Kidney epithelial cell (primary cell): ENCODE measurements at places on chromosomes 11 and 22. TPM values are rescaled to one million over a fixed set of nuclear protein-coding genes. Genes with fewer than 3 reads are reported as not detected.

DNA sequence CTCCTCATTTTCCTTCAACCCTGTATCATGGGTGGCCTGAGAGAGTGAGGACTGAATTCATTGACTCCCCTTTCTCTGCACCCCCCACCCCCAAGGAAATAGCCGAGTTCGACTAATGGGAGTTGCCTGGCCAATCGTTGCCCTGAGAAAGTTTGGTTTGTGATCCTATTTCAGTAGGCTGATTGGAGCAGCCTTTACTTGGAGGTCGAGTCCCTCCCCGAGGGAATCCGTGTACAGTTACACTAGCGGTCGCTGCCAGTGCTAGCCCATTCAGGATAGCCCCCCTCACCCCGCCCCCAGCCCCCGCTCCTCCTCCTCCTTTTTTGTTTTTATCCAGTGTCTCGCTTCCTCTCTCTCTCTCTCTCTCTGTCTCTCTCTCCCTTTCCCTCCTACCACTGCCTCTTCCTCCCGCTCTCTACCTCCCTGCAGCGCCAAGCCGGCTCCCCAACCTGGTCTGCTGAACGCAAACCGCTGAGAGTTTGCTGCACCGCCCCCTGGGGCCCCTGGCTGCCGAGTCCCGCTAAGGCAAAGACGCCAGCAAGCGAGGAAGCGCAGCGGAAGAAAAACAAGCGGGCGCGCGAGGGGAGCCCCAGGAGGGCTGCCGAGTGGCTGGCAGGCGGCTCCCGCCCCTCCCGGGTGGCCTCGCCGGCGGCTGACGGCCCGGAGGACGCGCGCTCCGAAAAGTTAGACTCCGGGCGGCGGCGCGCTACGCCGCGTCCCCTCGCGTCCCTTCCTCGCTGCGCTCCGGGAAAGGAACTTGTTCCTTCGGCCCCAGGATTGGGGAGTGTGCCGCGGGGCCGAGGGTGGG lies at the start of gene GRAMD1B:
Gene GRAMD1B, plus strand, starts transcription at position 357 of the 808 bp plus-strand sequence. CDS start 524 bp downstream, outside the sequence.
- no peak for DNase-seq

- no peak for DNase-seq
Observed at GRCh38 chr11:108468478-108468864, 1.1 kb upstream of the C11orf65 start.

- DNase-seq: no peak
Observed at GRCh38 chr11:127056338-127056971, 55.9 kb upstream of the KIRREL3 start.

- DNase-seq: no peak
Observed at GRCh38 chr22:42937164-42937843, 77.6 kb downstream of the PACSIN2 start.

DNA sequence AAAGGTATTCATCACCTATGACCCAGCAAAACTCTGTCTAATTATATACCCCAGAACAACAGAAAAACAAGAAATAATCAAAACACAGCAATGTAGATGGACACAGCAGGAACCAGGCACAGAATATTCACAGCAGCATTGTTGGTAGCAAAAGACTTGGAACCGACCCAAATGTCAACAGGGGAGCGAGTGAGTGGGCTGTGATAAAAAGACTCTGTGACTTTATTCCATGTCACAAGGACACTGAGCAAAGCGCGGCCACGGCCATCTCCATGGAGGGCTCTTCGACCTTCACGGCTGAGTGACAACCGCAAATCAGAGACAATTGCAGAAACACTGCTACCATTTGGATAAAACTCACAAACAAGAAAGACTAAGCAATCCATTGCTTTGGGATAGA lies 1373.1 kb downstream of the TBC1D22A start:
- DNase-seq: no peak

DNA sequence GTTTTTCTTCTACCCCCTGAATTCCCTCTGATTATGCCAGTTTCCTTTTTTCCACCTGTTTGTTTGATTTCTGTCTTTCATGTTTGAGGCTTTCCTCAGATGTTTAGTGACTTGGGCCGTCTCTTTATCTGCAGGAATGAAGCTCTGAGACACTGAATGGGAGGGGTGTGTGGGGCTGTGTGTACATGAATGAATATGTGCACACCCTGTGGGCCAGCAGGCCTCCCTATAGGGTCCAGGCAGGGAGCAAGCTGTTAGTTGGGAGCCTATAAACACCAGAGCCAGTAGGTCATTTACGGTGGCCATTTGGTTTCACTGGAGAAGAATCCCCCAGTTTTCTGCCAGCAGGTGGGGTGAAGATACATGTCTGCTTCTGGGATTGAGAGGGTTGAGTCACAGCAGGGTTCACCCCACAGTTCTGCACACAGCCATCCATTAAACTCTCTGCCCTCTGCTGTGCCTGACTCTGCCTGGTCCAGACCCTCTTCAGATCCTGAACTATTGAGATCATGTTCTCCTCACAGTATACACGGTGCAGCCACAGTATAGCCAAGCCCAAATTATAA lies 34.8 kb downstream of the BARX2 start:
- DNase-seq: no peak

DNA sequence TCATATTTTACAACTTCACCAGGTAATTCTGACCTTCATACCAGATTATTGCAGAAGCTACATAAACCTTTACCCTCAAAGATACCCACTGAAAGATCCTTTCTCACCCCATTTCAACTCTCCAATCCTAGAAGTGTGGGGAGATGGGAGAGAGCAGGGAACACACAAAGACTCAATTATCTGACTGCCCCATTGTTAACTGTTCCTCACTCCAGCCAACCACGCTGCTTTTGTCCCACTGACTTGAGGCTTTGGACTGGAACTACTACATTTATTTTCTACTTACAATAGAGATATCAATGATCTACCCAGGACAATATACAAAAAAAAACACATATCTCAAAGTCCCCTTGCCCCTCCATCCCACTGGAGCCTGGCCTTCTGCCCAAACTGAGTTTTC lies 44.7 kb upstream of the SLN start:
- no peak for DNase-seq

GRCh38 chr11:120108154-120108784 lies 29.6 kb downstream of the TRIM29 start:
- DNase-seq: no peak

DNA sequence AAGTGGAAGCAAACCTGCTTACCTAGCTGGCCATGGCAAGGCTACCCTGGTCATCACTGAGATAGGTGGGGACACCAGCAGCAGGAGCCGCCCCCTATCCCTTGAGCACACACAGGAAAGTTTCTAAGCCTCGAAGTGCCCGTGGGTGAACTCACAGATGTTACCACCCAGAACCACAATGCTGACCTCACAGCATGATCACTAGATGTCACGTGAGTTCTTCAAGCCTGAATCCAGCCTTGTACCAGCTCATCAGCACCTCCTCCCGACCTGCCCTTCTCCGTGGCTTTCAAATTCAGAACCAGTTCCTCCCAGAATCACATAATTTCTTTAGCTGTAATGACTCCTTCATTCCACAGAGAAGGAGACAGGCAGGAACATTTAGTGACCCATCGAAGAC lies 24.7 kb upstream of the TIMP3 start:
- DNase-seq: no peak

- no peak for DNase-seq
Observed at GRCh38 chr11:57251491-57252104, 14.5 kb upstream of the APLNR start.

DNA sequence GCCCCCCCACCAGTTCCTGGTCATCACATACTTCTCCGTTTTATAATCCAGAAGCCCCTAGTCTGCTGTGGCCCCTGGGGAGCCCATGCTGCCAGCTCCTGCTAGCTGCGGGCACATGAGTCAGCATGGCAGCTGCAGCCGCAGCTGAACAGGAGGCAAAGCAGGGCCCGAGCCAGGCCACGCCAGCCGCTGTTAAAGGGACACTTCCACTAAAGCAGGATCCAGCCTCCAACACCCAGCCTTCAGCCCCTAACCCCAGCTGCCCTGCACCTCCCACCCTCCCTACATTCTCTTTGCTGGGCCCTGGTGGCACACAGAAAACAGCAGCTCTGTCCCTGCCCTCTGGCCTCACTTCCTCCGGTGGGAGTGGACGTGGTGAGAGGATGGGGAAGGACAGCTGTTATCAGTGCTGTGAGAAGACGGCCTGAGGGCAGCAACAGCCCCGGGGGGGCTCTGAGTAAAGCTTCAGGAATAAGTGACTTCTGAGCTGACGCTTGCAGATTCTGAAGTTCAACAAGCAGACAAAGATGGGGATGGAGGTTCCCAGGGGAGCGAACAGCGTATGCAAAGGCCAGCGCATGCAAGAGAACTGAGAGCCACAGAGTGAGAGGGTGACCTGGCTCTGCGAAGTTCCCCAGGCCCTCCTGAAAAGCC lies 688 bp upstream of the LRRC74B start:
- DNase-seq: no peak

- no peak for DNase-seq
Observed at GRCh38 chr11:72672597-72673238, 1.5 kb downstream of the PDE2A start.

DNA sequence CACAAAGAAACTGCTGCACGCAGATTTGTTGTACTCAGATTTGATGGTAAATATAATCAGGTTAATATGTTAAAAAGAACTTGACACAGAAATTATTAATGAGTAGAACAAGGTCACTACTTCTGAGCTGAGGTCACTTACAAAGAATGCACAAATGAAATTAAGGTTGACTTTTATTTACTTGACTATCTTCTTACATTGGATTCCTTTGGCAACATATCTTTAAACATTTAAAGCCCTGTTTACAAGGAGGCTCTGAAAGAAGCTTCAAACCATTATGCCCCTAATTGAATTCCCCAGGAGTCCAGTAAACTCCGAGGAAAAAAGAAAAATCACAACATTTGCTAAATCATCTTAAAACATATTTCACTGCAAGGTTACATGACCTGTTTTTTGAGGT lies 245.5 kb downstream of the SOX6 start:
- DNase-seq: no peak

DNA sequence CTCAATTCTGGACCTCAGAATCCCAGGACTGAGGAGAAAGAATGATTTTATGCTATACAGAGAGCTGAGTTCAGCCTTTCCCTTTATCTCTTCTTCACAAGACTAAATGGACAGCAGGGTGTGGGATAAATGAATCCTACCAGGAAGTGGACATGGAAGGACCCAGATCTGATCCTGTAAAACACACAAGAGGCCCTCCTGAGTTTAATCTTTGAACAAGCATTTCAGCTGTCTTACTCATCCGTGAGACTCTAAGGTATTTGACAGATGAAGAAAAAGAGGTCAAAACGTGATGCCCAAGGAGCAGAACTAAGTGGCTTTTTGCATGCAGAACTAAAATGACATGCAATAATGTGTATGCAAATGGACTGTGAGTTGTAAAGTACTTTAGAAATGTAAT lies 511.3 kb downstream of the DLG2 start:
- no peak for DNase-seq

DNA sequence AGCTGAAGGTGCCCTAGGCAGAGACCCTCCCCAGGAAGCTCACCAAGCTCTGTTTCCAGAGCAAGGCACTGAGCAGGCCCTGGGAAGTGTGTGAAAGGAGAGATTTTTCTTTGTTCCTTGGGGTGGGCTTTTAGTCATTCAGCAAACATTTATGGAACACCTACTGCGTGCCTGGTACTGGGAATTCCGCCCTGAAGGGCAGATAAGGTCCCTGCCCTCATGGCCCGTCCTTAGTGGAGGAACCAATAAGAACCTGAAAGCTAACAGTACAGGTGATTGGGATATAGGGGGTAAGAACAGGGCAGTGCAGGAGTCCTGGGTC lies 3.9 kb downstream of the TMEM134 start:
- DNase-seq: no peak

DNA sequence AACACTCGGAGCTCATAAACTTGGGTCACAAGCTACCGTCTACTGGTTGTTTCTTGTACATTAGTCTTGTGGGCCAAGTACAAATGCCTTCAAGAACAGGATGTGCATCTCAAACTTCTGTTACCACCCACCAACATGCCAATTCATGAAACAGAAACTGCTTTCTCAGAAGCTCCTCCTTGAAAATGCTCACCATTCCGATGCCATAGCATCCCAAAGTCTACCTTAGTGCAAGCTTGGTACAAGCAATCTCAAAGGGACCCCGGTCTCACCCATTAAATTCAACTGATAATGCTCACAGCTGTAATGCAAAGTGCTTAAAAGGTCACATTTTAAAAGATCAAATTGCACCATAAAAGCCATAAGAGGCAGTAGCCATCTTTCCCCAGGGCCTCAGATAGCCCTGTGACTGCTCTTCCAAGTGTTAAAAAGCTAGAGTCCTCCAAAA lies 31.8 kb upstream of the CCDC34 start:
- DNase-seq: no peak

- no peak for DNase-seq
Observed at GRCh38 chr11:120793806-120794479, 230.0 kb upstream of the TBCEL start.

DNA sequence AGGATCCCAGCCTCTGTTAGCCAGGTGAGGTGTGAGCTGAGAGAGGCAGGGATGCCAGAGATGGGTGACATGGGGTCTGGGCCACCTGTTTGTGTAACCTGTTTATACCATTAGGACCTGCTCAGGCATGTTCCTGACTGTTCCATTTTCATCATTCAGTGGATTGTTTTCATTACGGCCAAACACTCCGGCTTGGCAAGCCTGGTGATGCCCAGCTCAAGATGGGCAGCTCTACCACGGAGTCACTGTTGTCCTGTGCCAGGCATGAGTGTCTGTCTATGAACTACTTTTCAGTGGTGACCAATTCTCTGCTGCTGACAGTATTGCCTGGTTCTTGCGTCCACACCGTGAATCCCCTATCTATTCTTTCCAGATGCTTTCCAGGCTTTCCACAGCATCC lies 71.5 kb upstream of the SLC22A12 start:
- no peak for DNase-seq

DNA sequence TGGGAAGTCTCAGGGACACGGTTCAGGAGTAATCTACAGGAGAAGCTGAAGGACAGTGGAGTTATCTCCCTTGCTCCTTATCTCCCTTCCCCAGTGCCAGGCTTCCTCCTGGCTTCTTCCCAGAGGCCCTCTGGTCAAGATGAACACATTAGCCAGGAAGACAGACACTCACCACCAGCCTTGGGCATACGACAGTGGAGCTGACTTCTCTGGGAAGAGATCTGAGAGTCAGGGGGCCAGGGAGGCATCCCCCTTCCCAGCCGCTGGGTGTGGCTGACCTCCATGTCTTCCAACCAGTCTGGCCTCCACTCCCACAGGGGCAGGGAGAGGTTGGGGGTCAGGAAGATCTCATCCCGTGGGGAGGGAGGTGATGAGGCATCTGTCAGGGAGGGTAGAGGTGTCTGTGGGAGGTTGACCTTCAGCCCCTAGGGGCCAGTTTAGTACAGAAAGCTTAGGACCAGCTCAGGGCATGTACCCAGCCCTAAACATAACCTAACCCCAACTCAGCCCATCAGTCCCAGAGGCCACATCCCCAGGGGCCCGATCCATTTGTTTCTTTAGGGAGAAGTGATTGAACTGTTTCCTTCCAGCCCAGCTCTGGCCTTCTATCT lies 12.7 kb downstream of the ROBO4 start:
- no peak for DNase-seq

- DNase-seq: no peak
Observed at GRCh38 chr11:81839016-81839415, 894.6 kb downstream of the FAM181B start.

- DNase-seq: no peak
Observed at GRCh38 chr11:108703916-108704315, 39.0 kb downstream of the DDX10 start.

The SPDYC gene
- total RNA-seq: not detected in 2 replicates

The SHISAL1 gene
- total RNA-seq: 0.71 and 1.4 TPM in 2 replicates

The SCN2B gene
- total RNA-seq: 0.04 and 0.07 TPM in 2 replicates

The XKR3 gene
- not detected in 2 replicates for total RNA-seq

The SCUBE2 gene
- total RNA-seq: 0.89 and 1.3 TPM in 2 replicates

The TPBGL gene
- 0.04 TPM in 1 of 2 replicates, not detected in the other for total RNA-seq

The SCGB1A1 gene
- total RNA-seq: not detected in 2 replicates

The TM7SF2 gene
- total RNA-seq: 42.4 and 42.6 TPM in 2 replicates

The MYBPC3 gene
- not detected in 2 replicates for total RNA-seq
